ENCODE measurements at places on chromosomes 4 and X.

GRCh38 chr4:22672519-22672918 is 20.2 kb upstream of the GBA3 start:
- no peak for DNase-seq

DNA sequence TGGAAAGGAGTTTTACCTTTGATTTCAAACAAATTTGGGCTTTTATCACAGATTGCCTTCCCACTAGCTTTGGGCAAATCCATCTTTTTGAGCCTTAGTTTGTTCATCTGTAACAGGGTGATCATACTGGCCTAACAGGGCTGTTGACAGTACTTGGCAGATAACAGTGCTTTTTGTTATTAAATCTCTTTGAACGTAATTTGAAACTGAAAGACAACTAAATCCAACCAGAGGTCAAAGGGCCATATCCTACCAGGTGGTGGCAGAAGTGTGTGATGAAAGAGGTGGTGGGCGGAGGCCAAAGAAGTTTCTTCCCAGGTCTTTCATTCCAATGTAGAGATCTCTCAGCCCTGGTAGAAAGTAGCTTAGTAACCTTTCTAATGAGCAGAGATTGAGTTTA is 35.2 kb upstream of the TADA2B start:
- no peak for DNase-seq

DNA sequence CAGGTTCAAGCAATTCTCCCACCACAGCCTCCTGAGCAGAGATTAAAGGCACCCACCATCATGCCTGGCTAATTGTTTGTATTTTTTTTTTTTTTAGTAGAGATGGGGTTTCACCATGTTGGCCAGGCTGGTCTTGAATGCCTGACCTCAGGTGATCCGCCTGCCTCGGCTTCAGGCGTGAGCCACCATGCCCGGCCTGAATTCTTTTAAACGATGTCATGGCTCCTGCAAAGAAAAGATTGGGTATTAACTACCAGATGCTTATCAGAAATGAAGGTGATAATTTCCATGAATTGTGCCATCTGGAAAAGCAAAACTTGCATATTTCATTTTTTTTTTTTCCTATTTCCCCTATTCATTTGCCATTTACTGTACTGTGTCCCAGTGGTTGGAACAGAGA is 195.7 kb upstream of the IGFBP7 start:
- DNase-seq = no peak

- DNase-seq = no peak
Observed at GRCh38 chr4:149293046-149293649, 522.5 kb downstream of the IQCM start.

- no peak for DNase-seq
Observed at GRCh38 chr4:84958434-84958833, 8.1 kb downstream of the WDFY3 start.

GRCh38 chr4:81884986-81885385 is 413.3 kb upstream of the RASGEF1B start:
- DNase-seq = no peak

DNA sequence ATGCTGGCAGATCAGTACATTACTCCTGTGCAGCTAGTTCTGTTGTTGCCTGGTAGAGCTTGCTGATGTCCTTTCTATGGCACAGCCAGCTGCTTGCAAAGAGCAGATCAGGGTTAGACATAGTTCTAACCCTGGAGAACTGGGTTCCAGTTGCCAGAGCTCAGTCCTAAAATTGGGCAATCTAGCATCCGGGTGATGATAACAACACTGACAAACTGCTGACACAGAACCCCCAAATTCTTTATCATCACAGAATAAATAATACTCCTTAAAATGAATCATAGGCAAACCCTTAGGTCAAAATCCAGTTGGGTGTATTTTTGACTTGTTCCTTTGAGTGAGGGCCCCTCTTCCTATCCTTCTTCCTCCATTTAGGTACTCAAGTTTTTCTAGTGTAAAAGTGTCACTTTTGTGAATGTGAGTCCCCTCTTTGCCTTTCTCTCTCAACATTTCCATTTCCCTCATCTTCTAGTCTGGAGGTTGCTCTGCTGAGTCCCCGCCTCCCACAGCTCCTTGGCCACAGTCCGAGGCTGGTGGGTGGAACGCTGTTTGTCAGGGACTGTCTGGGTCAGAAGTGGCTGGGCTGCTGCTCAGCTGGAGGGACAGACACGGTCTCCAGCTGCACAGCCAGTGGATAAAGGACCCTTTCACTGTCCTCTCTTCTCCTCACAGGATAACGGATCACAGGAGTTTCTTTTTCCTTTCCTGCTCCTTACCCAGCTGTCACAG is 93.6 kb upstream of the RASGEF1B start:
- DNase-seq = no peak

DNA sequence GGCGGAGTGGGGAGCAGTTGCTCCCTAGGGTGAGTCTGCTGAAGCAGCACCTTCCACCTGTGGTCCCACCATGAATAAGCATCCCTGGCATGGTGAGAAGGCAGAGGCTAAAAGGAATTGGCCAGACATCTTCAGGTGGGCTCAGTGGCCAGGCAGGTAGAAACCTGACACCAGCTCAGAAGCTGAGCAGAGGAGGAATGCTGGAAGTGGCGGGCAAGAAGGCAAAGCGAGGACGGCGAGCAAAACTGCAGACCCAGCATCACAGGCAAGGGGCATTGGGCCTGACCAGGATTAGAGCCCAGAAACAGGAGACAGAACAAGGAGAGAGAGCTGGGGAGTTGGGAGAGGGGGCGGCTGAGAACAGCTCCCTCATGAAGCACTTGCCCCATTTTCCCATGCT is 25.3 kb downstream of the TSC22D3 start:
- DNase-seq = no peak

- DNase-seq = no peak
Observed at GRCh38 chrX:12327836-12328235, 189.6 kb downstream of the FRMPD4 start.

DNA sequence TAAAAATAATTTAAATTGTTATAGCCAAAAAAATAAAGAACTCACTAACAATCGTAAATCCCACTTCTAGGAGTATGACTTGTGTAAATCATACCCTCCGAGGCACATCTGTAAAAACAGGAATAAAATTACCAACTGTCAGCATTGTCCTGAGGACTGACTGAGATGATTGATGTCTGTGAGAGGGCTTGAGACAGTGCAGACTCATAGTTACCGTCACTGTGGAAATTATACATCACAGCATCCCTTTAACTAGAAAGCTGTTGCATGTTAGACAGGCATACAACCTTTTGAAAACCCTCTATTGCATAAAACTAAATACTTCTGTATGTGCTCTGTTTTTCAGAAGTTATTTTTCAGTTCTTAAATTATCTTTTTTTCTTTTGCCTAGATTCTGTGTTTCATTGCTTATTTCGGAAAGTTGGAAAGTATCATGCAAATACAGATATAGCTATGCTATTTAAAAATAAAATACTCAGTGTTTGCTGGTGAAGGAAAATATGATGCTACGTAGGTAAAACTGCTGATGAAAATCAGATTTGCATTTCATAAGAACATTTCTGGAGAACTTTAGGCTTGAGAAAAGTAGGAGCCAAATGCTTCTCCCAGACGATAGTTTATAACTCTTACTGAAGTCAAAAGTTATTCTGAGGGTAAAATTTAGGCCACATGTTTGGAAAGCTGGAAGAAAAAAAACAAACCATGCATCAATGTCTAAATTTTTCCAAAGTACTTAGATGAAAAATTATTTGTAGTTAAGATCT is 13.6 kb upstream of the RBPJ start:
- no peak for DNase-seq

GRCh38 chrX:40260146-40260747 is 162.5 kb upstream of the BCOR start:
- no peak for DNase-seq
